ENCODE measurements at places on chromosomes 5 and 9.

GRCh38 chr9:35518225-35518821, 28.4 kb downstream of the RUSC2 start:
- DNase-seq = no peak

- DNase-seq = no peak
Measured at GRCh38 chr5:180470966-180471582, 23.1 kb upstream of the CNOT6 start.

GRCh38 chr5:757931-758697, 26.4 kb downstream of the ZDHHC11B start:
- DNase-seq = no peak

DNA sequence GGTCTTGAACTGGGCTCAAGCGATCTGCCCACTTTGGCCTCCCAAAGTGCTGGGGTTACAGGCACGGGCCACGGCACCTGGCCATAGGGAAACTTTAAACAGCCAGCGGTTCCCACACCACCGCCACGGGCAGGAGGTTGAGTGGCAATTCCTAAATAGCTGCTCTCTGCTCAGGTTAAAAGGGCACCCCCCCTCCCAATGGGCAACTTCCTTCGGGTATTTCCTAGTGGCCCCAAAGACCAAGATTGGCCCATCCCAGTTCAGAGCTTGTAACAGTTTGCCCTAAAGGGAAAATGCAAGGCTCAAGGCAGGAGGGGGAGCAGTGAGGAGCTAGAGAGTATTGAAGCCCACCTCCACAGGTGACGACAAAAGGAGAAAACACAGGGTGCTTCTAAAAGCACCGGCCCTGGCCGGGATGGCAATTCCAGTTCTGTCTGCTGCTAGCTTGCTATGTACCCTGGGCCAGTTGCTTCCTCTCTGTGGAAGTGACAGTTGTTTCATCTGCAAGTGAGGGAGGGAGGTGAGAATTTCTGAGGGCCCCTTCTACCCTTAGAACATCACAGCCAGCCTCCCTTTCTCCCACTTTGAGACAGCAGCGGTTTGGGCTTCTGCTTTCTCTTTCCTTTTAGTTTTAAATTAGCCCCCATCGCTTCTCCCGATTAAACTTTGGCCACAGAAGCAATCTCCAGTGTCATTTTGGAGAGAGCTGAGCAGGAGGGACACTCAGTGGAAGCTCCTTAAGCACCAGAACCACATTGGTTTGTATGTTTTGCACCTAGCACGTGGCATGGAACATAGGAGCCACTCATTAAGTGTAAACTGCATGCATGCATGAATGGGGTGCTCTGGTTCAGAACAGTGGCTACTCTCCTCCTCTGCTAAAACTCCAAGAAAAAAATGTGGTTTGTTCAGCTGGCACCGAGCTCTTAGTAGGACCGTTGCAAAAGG, 17.3 kb upstream of the TNIP1 start:
- DNase-seq = no peak

GRCh38 chr9:126965077-126965476, 50.5 kb downstream of the RALGPS1 start:
- no peak for DNase-seq
